ENCODE measurements at places on chromosomes 5 and 9.

- DNase-seq: no peak
These were observed 34.4 kb upstream of the KCNIP1 start for GRCh38 chr5:170469414-170469813.

DNA sequence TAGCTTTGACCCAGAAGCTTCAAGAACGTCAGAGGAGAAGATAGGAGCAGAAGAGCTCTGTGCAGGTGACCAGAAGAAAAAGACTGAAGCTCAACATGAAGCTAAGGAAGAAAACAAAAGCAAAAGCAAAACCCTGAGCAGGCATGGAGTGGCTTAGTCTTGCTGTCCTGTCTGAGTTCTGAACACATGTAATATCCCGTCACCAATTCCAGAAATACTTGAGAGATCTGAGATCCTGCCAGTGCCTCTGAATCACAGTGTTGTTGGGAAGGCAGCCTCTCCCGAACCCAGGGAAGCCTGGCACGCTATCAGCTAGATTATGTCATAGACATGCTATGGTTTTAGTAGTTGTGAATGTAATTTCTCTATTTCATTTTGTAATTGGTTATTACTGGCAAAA is 235.7 kb downstream of the ICE1 start:
- DNase-seq: no peak

DNA sequence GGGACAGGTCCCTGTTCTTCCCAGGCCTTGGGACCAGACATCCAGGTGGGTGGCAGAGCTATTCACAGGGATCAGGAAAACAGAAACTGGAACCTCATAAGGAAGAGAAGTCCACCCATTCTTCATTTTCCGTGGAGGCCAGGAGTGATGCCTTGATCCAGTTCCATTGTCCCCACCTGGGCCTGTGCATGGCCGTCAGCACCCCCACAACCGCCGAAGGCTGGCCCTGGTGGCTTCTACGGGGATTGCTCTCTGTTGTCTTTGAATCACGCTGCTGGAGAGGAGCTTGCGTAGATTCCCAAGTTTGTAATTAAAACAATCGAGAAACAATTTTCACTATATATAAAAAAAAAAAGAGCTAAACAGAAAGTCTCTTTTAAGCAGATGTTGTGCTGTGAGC is 134.4 kb downstream of the MVB12B start:
- no peak for DNase-seq

DNA sequence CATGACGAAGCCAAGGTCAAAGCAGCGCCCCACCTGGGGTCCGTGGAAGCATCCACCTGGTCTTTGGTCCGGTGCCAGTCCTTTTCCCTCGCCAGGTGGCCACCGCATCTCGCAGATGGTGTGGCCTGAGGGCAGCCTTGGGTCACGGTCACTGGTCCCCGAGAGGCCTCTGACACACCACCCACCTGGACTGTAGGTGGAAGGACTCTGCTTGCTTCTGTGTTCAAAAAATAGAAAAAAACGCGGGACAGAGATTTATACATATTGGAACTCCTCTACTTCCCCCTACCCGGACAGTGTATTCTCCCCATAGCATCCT is 466 bp upstream of the TTC39B start:
- no peak for DNase-seq

DNA sequence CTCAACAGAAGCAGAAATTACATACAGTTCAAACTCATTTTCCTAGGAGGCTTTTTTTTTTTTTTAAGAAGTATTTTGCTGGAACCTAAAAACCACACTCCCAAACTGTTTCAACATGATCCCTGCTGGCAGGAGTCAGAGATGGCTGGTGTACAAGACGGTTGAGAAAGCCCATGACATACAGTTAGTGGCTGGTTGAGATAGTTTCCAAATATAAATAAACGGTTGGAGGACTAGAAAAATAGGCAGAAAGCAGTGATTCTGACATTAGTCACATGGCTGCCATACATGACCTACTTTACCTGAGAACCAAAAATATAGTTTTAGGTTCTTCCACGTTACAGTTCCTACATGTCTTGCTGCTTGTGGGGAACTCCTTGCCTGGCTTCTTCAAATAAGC is 31.7 kb upstream of the BASP1 start:
- no peak for DNase-seq

DNA sequence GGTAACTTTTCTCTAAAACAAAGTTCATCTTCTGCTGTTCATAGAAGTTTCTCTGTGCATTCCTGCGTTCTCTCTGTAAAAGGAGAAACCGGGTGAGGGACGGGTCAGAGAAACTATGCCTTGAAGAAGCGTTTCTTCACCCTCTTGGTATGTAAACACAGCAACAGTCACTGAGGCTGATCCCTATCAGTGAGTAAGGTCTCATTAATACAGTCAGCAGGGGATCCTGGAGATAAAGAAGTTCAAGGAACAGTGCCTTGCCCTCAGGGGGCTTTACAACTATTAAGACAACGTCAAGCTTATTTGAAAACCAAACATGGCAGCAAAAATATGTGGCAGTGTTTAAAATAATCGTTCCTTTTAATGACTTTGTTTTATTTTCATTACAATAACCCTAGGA is 202.9 kb upstream of the IL12B start:
- no peak for DNase-seq

Measured in CD4-positive, alpha-beta T cell (primary cell).